NCI-H510A treated with DMSO at 0.1 percent for 48 hours (cell line): ENCODE measurements at places on chromosomes 3 and 15.

- no peak for DNase-seq
Measured at GRCh38 chr15:31223478-31224350, 102.9 kb upstream of the KLF13 start.

DNA sequence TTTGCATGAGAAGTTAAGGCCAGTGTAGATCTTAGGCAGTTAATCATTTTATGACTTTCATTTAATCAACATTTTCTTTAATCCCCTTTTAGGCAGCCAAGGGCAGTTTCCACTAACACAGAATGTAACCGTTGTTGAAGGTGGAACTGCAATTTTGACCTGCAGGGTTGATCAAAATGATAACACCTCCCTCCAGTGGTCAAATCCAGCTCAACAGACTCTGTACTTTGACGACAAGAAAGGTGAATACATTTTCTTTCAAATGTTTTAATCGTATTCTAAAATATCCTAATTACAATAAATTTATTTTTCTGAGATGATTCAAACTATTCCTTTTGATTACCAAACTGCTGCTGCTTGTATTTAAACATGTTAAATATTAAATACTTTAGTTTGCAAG, 843.2 kb downstream of the CADM2 start:
- DNase-seq, result peak; percentile 39

DNA sequence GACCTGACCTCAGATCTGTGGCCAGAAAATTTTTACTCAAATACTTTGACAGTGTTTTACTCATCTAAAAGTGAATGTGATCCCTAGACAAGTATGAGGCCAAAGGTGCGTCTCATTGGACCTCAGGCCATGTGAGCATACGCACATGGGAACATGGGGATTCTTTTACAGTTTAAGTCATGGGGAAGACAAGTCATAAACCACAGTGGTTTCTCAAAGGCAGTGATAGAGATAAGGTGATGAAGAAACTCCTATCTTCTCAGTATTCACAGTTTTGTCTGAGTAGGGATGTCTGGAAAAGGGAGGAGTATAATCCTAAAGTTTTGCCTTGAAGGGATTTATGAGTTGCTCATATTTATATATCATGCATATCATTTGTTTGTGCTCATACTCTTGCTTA, 173.8 kb downstream of the FNDC3B start:
- DNase-seq, result no peak

GRCh38 chr3:175612487-175613196, 753.5 kb downstream of the NAALADL2 start:
- DNase-seq, result no peak

DNA sequence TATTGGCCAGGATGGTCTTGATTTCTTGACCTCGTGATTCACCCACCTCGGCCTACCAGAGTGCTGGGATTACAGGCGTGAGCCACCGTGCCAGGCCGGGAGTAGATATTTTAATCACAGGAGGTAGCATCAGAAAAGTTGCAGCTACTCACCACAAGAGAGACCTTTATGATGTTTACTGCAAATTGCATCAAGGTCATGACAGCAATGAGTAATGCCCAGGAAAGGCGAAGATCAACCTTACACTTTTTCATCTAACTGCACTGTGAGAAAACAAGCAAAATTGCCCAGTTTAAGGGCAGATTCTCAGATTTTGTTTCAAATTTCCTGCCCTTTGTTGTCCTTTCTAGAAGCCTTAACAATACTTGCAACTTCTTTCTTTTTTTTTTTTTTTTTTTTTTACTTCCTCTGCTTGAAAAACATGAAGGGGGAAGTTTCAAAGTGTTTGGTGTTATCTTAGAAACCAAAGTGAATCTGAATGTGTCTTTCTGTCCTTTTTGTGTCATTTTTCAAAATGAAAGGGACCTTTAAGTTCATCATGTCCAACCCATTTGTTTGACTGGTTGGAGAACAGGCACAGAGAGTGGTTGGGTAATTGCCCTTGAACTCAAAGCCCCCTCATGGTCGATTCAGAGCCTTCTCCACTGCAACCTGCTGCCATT, 25.0 kb downstream of the TGFBR2 start:
- no peak for DNase-seq

GRCh38 chr3:27500035-27500434, 15.9 kb upstream of the SLC4A7 start:
- DNase-seq, result no peak

- DNase-seq, result no peak
Measured at GRCh38 chr3:122628567-122628966, 51.1 kb downstream of the PARP15 start.

DNA sequence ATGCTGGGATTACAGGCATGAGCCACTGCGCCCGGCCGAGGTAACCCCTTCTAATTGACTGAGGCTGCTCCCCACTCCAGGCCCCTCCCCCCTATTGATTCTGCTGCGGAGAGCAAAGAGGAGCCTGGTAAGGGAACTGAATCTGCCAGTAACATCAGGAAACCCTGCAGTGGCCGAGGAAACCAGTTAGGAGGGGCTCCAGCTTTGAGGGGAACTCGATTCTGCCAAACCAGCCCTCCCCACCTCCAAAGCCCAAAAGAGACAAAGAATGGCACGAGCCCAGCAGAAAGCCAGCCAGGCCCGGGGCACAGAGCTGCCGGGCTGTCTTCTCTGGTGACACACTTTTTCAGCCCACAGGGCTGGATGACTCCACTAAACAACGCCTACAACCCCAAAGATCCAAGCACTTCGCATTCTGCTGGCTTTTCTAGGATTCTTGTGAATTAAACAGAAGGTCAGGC, 15.0 kb upstream of the ACAD9 start:
- no peak for DNase-seq

DNA sequence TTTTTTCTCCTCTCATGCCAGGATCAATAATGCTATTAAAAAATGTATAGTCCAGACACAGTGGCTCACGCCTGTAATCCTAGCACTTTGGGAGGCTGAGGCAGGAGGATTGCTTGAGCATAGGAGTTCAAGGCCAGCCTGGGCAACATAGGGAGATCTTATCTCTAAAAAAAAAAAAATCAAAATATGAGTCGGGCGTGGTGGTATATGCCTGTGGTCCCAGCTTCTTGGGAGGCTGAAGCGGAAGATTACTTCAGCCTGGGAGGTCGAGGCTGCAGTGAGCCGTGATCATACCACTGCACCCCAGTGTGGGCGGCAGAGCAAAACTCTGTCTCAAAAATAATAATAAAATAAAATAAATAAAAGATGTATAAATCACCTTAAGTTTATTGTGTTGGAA, 75.4 kb downstream of the WWTR1 start:
- no peak for DNase-seq

DNA sequence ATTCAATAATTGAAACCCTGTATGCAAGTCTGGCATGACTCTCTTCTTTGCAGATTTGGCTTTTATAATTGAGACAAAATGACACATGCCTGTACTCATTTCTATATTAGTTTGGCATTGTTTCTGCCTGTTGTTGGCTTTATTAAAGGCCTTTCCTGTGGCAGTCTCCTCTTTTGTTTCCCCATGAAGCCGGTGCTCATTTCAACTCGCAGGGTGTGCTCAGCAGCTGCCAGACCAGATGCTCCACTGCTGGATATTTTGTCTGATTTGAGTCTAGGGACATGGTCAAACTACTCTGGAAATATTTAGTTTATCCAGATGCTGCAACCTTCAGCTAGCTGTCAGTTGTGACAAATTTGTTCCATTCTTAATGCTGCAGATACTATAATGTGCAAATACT, 445.3 kb downstream of the NAALADL2 start:
- DNase-seq, result no peak
